Activated T-helper 17 cell treated with anti-CD3 and anti-CD28 coated beads, Interleukin-2, amount 50 U/mL, for 72 hours (primary cell): ENCODE measurements at places on chromosomes 13 and 19. TPM values are rescaled to one million over a fixed set of nuclear protein-coding genes. Genes with fewer than 3 reads are reported as not detected.

DNA sequence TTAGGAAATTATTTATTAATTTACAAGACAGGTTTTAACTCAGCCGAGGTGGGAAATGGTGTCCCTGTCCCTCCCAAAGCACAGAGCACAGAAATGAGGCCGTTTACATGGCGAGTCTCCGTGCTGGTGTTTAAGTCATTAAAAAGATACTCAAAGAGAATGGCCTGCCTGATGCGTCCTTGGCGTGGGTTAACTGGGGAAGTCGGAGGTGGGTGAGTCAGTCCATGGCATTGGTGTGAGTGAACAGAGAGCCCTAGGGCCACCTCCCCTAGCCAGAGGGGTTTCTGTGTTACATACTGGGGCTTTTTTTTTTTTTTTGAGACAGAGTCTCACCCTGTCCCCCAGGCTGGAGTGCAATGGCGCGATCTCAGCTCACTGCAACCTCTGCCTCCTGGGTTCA, 3.9 kb downstream of the FEM1A start:
- ATAC-seq, result no peak

DNA sequence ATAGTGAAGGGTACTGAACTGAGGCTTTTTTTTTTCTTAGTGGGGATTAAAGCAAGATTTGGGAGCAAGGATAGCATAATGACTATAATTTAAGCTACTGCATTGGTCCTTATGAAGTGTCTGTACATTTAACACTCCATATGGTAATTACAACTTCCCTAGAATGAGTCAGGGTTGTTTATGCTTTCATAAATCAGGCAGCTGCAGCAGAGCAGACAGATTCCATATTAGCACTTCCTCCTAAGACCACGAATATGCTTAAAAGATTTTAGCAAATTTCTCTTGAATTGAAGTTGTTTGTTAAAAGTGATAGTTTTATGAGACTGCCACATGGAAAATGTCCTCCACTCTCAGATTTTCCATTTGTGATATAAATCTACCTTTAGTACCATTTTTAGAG, 401.1 kb upstream of the SPRY2 start:
- no peak for ATAC-seq

DNA sequence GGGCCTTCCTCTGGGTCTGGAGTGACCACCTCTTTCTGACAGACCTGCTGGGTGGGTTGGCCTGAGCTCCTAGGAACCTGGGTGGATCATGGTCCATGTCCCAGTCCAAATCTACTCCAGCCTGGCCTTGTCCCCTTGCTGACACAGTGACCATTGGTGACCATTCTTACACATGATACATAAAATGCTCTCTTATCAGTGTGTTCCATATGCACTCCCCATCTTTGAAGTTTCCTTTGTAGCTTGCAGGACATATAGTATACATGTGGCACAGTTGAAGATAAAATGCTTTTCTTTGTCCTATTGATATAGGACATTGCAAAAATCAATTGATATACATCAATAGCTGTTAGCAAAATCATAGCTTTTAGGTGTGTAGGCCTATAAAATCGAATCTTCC, 291.8 kb downstream of the MYO16 start:
- no peak for ATAC-seq

The DAND5 gene
- total RNA-seq, result 0.30 TPM

The CDX2 gene
- total RNA-seq, result not detected
